ENCODE measurements at places on chromosomes 4 and X.
A peak's percentile ranks its signal among the peaks of the same experiment; 100 is the strongest.

- no peak for DNase-seq
Measured at GRCh38 chr4:40227284-40227683, 30.5 kb downstream of the RHOH start.

- DNase-seq = no peak
Measured at GRCh38 chr4:163804001-163804400, 309.5 kb downstream of the TMA16 start.

DNA sequence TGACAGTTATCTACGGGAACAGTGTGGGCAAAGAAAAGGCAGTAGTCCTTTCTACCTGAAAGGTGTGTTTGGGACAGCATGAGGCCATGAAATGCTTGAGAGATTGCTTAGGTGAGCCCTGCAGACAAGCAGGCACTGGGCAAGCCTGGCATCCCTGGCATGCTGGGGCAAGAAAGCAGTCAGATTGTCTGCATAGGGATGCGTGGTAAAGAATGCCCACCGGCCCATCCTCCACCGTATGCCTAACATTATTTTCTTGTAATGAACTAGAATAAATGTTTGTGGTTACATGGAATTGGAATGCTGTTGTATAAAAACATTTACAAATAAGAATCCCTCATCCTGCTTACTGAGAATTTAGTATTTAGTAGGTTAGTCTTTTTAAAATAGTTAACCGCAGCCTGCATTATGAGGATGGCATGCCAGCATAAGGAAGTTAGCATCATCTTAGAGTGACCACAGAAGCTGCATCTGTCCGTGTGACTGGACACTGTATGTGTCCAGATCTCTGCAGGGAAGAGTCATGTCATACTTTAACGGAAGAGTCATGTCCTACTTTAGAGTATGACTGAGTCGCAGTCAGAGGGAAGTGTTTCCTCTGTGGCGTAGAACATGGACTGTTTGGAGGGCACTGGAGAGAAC lies 18.9 kb downstream of the ZBTB49 start:
- no peak for DNase-seq

- DNase-seq = no peak
Measured at GRCh38 chr4:86664959-86665358, 70.8 kb downstream of the PTPN13 start.

DNA sequence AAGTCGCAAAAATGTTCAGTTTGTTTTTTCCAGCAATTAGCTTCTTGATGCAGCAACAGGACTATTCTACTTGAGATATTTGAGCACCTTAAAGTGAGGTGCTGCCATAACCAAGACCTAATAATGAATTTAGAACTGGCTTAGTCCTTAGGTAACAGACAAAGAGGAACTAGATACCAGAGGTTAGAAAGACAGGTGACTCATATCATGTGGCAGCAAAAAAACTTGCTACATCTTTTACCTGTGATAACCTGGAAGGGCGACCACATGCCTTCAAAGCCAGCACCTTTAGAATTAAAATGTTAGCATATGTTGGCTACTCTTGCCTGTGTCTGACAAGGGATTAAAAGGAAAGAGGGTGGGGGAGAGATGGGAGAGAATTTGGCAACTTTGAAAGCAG lies 90.4 kb downstream of the ARHGAP6 start:
- no peak for DNase-seq

- DNase-seq = no peak
Measured at GRCh38 chrX:30967516-30967915, 78.5 kb upstream of the TAB3 start.

- peak; percentile 61 for DNase-seq
Measured at GRCh38 chr4:86891762-86892635, at the start of gene C4orf36. TSS of gene C4orf36 (minus strand) at chr4:86892422. CDS start at chr4:86891520, 902 bp downstream.
